ENCODE measurements at places on chromosomes 7 and 10.
A peak's percentile ranks its signal among the peaks of the same experiment; 100 is the strongest.

GRCh38 chr7:832167-832967 is at the start of gene SUN1:
Gene SUN1, plus strand, starts transcription at chr7:832476. Its CDS starts 49 bp downstream, at chr7:832525.
- peak; percentile 34 for DNase-seq

DNA sequence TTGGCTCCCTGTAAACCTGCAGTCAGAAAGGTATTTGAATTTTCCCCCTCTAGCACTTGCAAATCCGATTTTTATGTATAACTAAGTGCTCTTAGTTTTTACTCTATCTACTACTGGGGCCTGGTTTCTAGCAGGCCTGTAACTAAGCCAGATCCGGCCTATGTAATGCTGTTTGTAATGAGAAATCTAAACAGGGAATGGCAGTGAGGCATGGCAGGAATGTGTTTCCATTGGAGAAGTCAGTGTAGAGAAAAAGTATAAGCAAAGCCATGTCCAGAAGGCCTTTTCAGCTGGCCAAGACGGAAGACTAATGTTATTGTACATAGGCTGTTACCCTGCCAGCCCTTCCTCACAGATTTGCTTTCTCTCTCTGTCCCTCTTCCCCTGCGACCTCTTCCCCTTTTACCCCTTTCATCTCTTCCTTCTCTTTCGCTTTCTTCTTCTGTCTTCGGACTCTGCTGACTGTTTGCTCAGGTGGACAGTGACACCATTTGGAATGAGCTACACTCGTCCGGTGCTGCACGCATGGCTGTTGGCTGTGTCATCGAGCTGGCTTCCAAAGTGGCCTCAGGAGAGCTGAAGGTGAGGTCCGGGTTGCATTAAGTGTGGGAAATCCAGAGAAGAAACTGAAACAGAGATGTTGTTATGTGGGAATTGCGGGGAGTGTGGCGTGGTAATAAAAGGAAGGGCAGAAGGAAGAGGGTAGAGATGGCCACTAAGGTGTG is 297.5 kb downstream of the HDAC9 start:
- no peak for DNase-seq

DNA sequence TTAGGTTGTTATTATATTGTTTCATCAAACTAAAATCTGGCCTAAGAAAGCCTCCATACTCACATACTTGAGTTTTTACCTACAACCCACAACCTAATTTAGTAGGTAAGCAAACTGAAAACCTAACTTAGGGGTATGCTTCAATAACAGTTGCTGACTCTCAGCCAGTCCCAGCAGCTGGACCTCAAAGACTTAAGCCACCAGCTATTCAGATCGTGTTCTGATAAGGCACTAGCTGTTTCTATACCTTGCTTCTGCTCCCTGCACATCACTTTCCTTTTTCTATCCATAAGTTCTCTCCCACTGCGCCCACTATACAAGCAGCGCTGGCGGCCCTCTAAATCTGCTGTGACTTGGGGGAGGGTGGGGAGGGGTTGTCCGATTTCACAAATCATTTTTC is 42.3 kb downstream of the SUGCT start:
- DNase-seq = no peak

DNA sequence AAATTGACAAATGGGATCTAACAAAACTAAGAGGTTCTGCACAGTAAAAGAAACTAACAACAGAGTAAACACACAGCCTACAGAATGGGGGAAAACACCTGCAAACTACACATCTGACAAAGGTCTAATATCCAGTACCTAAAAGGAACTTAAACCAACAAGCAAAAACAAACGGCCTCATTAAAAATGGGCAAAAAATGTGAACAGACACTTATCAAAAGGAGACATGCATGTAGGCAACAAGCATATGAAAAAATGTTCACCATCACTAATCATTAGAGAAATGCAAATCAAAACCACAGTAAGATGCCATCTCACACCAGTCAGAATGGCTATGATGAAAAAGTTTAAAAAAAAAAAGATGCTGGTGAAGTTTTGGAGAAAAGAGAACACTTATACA is 197.4 kb downstream of the KBTBD2 start:
- no peak for DNase-seq

GRCh38 chr10:73999703-74000102 is 1.8 kb downstream of the VCL start:
- DNase-seq = no peak

- DNase-seq = no peak
Measured at GRCh38 chr10:70228491-70228890, 4.7 kb downstream of the PPA1 start.

DNA sequence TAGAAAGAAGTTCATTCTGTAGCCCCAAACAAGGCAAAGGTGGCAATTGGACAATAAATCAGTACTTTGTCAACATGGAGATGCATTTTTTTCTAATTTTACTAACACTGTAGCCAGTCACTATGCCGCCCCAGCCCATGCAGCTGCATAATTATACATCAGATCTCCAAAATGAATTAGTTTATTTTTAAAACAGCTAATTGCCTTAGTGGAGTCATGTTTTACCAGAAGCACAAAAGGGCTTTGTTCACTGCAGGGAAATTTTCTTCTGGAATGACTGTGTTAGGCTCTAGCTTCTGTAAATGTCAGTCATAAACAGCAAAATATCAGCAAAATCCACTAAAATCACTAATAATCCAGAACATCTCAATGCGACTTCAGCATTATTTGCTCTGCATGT is 20.1 kb upstream of the HDAC9 start:
- DNase-seq = no peak

DNA sequence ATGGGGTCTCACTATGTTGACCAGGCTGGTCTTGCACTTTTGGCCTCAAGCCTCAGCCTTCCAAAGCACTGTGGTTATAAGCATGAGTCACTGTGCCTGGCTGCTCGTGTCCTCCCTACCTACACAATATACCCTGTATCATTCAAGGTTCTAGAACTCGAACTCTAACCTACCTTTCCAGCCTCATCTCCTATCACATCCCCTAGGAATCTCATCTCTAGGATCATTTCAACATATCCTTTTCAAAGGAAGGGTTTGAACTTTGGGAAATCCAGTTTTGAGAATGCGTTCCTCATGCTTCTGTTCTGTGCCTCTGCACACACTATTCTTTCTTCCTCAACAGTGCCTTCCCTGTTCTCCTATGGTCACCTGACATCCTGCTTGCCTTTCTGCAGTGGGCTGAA is 87.8 kb upstream of the RHEB start:
- DNase-seq = no peak

DNA sequence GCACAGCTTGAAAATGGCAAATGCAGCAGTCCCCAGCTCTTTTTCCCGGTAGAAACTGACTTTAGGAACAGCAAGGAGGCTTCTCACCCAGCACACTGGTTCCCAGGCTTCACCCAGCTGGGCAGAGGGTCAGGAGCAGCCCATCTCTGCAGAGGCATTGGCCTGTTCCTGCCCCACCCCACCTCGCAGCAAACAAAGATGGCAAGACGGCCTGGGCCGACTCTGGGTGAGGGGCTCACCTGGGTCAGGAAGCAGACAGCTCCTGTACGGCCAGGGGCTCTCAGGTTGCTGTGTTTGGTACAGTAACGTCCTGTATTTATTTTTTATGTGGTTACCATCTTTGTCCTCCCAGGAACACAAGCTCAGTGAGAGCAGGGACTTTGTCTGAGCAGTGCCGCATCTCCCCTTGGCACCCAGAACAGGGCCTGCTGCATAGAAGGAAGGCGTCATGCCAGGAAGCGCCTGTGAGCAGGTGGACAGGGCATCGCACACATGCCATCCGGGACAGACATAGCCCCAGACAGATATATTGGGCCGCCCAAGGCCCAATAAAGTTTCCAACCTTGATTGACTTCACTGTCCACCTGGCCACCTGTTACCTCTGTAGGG is 585.0 kb upstream of the FOXK1 start:
- no peak for DNase-seq
